ENCODE measurements at places on chromosomes 13 and 19.

DNA sequence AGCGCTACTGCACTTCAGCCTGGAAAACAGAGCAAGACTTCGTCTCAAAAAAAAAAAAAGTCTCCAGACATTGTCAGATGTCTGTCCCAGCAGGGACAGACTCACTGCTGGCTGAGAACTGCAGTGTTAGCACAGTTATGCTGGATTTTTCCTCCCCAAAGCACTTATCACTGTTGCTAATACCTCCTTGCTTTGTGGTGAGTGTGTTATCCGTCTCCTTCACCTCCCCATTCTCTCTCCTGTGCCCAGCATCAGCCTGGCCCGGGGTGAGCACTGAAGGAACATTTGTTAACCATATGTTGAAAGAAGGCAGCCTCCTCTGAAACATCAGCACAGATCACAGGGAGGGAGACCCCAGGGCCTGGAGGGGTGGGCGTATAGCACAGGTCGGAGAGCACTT lies 11.3 kb downstream of the MYO9B start:
- DNase-seq, result no peak

GRCh38 chr19:49415102-49415809 lies 8.0 kb downstream of the PTH2 start:
- no peak for DNase-seq

DNA sequence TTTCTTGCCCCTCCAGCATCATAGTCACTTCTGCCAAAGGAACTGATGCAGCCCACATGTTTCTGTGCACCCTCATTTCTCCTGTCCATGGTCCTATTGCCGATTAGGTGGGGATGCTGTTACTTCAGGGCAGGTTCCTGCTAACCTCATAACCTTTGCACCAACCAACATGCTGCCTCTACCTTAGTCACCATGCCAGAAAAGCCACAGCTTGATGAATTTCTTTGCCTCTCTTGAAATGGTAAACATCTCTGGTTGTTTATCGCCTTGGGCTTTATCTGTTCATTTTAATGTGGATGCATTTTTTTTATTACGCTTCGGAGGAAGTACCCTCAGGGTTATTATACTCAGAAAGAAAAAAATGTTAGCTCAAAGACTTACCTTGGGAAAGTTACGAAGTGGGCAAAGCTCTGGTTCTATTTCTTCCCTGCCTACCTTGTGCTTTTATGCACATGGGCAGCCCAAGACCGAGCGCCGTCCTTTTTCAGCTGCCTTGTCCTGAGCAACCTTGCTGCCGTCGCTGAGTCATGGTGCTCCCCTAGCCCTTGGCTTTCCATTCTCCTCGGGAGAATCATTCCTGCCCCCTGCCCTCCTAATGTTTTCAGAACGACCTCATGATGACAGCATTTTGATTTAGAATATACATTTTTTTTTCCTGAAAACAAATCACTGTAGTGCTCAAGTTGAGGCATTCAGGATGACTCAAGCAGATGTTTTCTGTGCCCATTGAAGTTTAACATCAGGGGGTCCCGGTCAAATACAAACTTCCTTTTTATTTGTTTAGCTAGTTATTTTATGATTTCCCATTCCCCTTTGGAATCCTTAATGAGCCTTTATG lies 280.0 kb downstream of the SHISA2 start:
- no peak for DNase-seq

DNA sequence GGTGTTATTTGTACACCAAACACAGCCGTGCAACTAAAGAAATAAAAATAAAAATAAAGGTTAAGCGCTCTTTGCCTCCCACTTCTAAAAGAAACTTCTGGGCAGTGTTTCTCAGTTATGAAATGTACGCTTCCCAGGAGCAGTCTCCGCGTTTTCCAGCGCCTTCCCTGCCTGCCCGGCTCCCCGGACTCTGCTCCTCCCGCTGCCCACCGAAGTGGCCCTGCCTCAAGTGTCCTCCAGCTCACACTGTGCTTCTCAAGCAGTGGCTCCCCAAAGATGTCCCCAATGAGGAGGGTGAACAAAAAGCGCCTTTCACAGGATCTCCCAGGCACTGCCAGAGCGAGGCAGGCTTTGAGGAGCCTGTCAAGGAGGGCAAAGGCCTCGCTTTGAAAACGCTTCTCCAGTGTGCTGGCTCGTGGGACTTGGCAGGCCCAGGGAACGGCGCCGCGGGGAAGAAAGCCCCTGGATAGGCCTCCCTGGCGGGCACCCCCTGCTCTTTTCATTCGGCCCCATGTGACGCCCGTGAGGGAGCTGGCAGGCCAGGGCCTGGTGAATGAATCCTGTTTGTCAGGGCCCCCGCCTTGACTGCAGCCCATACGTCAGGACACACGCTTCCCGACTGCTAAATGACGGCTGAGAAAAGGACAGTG lies 187.1 kb downstream of the FOXO1 start:
- DNase-seq, result no peak

- DNase-seq, result no peak
Measured at GRCh38 chr13:22024381-22024994, 353.6 kb downstream of the FGF9 start.

DNA sequence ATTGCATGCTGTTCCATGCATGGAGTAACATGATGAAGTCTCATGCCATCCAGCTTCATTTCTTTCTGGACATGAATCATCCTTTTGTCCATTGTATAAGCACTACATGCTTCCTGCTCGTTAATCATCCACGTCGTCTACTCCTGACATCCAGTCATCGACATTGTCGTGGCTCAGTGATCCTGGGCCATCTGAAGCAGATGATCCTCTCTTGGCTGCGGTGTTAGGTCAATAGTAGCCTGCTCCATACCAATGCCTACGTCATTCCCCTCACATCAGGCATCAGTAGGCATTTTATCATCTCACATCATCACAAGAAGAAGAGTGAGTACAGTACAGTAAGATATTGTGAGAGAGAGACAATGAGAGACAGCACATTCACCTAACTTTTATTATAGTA lies 7.9 kb upstream of the MYO16 start:
- no peak for DNase-seq

GRCh38 chr13:29434217-29434945 lies 161.1 kb downstream of the SLC7A1 start:
- DNase-seq, result no peak

DNA sequence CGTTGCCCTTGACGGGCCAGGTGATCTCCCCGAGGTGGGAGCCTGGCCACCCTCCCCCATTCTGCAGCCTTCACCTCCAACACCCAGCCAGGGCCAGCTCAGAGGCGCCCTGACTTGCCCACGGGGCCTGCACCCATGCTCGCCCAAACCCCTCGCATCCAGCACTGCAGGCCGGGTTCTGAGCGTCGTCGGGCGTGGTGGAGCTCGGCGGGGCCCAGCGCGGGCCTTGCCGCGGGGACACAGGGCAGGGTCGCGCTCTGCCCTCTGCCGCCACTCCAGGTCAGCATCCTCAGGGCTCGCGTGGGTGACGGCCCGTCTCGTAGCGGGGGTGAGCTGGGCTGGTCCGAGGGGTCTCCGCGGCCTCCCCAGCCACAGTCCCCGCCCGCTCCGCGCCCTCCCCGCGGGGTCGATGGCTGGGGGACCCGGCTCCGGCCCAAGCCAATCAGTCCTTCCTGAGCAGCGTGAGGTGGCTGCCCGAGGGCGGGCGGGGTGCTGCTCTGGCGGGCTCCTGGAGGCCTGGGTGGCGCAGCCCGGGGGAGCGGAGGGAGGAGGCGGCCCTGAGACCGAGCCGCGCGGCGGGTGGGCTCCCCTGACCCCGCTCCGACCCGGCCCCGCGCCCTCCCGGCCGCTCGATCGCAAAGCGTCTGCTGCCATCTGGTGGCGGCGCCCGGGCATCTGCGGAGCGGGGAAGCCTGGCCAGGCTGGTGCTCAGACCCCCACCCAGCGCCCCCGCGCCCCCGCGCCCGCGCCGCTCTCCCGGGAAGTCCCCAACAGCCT lies 61.4 kb downstream of the CCNE1 start:
- DNase-seq, result peak; percentile 52

GRCh38 chr19:4018140-4018613 lies 10.6 kb downstream of the PIAS4 start:
- DNase-seq, result no peak

DNA sequence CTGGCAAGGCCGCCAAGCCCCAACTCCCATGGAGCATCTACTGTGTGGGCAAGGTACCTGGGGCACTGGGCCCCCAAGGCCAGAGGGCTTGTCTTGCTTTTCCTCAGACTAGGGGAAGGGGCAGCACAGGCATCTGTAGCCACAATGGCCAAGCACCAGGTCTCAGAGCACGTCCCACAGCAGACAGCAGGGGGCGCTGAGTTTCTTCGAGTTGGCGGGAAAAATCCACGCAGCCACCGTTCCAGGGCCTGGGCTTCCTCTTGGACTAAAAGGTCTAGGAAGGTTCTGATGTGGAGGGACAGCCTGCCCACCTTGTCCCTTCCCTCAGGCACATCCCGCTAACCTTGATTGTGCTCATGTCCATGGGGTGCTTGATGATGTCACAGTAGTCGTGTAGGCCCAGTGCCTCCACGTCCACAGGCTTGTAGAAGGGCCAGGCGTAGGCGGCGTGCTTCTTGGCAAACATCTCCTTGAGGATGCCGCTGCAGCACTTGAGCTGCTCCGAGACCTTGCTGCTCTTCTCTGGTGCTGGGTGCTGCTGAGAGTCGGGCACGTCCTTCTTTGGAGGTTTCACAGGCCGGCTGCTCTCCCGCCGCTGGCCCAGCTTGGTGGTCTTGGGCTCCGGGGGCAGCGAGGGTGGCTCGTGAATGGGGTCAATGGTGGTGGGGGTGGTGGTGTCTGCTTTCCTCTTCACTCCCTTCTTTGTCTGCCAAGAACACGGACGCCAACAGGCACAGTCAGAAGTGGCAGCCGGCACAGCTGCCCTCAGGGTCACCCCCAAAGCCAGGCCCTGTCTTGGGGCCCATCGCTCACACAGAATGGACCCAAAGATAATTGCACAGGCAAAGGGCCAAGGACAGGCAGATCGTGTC lies 32.0 kb upstream of the EPHX3 start:
- DNase-seq, result peak; percentile 57

- DNase-seq, result no peak
Measured at GRCh38 chr13:98204546-98204945, 27.5 kb upstream of the RNF113B start.

All from activated CD4-positive, alpha-beta T cell treated with anti-CD3 and anti-CD28 coated beads for 1 hour (primary cell).